ENCODE measurements at places on chromosomes 5 and 9.

- no peak for DNase-seq
Measured at GRCh38 chr5:161960314-161960713, 107.3 kb upstream of the GABRG2 start.

DNA sequence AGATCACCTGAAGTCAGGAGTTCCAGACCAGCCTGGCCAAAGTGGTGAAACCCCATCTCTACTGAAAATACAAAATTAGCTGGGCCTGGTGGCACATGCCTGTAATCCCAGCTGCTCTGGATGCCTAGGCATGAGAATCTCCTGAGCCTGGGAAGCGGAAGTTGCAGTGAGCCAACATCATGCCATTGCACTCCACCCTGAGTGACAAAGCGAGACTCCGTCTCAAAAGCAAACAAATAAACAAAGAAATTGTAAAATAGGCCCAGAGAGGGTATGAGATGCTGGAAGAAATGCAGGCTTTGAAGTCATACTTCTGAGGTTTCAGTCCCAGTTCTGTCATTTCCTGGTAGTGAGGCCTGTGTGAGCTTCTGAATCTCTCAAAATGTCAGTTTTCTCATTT, 5.3 kb upstream of the ARHGEF37 start:
- DNase-seq, result no peak

DNA sequence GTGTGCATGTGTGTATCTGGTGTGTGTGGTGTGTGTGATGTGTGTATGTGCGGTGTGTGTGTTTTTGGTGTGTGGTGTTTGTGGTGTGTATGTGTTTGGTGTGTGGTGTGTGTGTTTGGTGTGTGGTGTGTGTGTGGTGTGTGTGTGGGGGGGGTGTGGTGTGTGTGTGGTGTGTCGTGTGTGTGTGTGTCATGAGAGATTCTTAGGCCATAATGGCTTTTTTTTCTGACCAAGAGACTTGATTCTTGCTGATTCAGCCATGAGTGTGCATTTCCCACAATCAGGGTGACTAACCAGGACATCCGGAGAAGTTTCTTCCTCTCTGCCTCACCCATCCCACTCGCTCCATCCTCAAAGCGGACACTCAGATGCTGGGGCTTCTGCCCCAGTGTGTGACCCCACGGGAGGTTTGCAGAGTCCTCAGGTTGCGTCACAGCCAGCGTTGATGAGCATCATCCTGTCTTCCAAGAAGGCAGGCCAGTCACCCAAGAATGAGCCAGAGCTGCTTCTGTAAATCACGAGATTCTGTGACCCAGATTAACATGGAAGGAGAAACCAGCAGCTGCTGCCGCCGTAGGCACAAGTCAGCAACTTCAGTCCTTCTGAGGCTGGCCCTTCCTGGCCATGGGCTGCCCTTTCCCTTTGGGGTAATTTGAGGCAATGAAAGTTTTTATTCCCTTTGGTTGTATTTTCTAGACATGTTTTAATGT, 12.5 kb upstream of the CTSL start:
- DNase-seq, result peak; percentile 46

- DNase-seq, result no peak
Measured at GRCh38 chr5:173497685-173498084, 118.8 kb downstream of the BOD1 start.

DNA sequence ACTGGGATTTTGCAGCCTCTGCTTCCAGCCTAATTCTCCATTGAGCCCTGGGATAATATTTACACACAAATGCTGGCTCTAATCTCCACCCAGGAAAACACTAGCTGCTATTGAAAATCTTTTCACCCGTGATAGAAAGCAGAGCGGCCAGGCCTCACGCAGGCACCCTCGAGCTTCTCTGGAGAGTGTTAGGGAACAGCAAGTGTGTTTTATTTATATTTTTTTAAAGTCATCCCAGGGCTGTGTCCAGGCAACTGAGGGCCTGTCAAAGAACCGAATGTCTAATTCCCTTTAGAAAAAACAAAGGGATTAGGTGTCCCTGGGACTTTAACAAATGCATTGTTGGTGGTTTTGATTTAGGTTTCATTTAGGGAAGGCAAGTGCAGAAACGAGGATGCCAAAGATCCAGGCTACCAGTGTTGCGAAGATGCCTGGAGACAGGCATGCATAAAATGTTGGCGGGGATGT, 51.2 kb upstream of the SPRY4 start:
- DNase-seq, result no peak

DNA sequence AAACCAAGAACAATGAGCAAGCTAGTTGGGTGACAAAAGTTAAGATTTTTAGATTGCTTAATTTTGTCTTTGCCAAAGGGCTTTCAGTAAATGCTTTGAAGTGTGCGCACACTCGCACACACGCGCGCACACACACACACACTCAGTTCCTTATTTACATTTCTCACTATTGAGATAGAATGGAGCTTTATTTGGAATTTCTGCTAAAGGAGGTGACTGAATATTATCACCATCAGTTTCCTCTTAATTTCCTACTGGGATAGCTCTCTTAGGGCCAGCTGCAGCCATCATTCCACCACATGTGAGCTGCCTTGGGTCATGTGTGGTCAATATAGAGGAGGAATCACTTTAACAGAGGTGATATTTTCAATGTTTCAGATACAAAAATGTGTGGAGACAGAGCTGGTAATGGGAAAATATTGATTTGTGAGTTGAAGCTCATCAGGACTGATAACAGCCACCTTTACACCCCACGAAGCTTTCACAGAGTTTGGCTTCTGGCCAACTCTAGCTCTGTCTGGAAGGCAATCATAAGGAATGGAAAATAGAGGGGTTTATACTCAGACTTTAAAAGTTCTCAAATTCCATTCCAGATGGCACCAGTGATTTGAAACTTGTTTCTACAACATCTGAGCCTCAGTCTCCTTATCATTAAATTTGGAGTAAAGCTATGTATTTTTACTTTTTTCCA, 99.9 kb downstream of the MACIR start:
- DNase-seq, result no peak

GRCh38 chr5:158785397-158785796, 314.3 kb downstream of the EBF1 start:
- DNase-seq, result no peak

- DNase-seq, result peak; percentile 28
Measured at GRCh38 chr9:98087420-98088354, 31.2 kb downstream of the NANS start.

GRCh38 chr5:68200288-68200687, 15.3 kb upstream of the PIK3R1 start:
- DNase-seq, result no peak

GRCh38 chr5:40798012-40798800, at the start of gene PRKAA1:
Gene PRKAA1, minus strand, starts transcription at chr5:40798374. Its CDS starts 185 bp downstream, at chr5:40798189.
- peak; percentile 87 for DNase-seq

- DNase-seq, result no peak
Measured at GRCh38 chr9:34652602-34653000, 616 bp downstream of the IL11RA start.

DNA sequence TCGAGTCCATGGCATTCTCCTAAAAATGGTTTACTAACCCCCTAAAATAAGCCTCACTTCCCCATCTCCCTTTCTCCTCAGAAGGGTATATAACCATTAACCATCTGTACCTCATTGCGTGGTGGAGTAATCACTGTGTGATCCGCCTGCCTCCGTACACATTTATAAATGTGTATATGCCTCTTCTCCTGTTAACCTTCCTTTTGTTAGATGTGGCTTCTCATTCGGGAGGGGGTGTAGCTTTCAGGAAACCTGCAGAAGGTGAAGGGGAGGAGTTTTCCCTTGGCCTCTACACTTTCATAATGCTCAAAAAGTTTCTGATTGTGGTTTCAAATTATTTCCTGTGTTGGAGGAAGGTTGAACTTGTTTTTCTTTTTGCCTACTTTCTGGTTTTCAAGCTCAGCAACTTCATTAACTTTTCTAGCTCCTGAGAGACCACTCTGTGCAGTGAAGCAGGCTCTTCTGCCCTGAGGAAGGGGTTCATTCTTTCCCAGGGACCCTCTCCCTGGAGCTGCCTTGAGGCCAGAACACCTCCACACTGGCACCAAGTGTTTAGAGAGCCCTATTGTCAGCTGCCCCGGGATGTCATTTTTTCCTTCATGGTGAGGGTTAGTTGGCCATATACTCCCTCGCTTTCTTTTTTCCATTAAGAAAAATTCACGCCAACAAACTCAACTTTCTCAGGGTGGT, 46.9 kb downstream of the RASGRF2 start:
- DNase-seq, result no peak

DNA sequence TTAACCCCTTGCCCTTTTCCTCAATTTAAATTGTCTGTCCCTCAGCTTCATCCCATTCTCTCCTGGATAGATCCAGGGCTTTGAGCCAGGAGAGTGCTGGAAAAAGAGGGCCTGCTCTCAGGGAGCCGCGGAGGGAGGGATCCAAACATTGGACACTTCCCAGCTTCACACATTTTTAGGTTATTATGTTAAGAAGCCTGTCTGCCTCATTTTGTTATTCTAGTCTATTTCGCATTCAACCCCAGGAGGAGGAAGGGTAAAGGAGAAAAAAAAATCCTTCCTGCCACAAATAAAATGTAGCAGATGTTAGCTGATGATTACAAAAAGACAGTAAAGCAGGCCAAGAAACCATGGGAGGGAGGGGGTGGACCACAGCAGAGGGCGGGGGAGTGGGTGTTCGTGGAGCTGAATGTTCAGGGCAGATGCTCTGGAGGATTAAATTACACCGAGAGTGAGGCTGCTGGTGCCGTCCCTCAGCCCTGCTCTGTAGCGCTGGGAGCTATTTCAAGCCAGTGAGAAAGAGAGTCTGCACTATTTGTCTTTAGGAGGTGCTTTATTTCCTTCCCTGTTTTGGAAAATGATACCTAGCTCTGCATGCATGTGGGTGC, 60.6 kb upstream of the ZFR start:
- no peak for DNase-seq

GRCh38 chr5:164203581-164204225, 698.3 kb downstream of the MAT2B start:
- no peak for DNase-seq

DNA sequence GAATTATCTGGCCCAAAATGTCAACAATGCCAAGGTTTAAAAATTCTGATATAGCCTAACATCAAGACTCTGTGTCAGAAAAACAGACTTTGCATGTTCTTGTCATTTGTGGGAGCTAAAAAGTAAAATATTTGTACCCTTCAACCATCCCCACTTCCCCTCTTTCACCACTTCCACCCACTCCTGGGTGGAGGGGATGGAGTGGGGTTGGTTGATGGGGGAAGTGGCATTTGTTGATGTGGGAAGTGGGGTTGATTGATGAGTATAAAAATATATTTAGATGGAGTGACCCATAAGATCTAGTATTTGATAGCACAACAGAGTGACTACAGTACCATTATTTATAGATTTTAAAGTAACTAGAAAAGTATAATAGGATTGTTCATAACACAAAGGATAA, 55.0 kb upstream of the C9orf72 start:
- no peak for DNase-seq

DNA sequence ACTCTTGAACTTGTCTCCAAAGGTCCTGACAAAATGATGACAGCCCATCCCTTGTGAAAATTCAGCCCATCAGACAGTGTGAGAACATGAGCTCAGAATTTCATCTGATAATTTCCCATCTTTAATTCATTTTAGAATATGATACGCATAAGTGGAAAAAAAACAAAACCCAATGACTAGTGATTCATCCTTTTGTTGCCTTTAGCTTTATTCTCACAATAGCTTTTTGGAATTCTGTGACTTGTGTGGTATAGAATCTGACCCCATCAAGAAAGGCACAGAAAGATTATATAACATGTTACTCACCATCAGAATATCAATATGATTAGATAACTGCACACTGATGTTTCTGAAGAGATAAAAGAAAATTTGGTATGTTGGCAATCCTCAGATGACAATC, 16.1 kb upstream of the TMED7 start:
- DNase-seq, result no peak
